ENCODE measurements at places on chromosomes 11 and 22.
A peak's percentile ranks its signal among the peaks of the same experiment; 100 is the strongest.

DNA sequence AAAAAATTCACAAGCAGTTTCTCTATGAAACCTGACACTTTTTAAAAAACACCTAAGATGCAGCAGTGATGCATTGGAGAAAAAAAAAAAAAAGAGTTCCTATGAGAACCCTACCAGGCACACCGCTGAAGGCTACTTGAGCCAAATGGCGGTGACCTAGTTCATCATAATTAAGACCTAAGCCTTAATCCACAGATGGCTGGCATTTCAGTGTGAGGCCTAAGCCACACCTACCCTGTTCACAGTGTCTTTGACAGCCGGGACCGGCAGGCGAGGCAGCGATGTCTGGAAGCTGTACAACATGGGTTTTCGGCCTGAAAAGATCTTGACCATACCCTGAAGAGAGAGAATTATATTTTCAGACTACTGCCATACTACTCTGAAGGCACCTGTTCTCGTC lies 38.0 kb downstream of the CPT1A start:
- DNase-seq: no peak

- DNase-seq: no peak
Measured at GRCh38 chr11:15835788-15836411, 520.4 kb downstream of the SOX6 start.

DNA sequence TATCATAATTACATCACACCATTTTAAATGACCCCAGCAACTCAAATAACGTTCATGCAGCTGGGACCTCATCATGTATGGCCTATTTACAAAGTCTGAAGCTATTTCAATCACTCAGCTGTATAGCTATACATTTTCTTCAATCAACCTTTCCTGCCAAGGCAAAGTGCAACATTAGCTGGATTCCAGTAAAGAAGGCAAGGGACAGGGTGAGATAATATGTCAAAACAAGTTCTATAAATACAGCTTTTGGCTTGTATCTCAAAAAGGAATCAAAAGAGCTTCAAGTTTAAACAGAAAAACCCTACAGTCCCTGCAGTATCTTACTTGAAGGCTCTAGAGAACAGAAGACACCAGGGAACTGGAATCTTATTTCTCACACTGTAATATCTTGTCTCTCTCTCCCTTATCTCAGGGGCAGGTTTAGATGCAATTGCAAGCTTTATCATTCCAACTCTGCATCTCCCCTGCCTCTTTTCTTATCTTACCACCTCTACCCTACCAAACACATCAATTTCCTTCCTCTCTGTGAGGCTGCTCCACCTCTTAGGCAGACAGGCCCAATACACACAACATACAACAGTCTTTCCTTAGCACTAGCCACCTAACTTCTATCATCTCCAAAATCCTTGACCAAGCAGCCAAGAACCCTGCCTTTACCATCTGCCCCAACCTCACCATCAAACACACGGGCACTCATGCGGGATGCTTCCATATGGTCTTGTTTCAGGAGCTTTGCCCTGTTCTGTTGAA lies 34.5 kb downstream of the CELF1 start:
- DNase-seq: no peak

DNA sequence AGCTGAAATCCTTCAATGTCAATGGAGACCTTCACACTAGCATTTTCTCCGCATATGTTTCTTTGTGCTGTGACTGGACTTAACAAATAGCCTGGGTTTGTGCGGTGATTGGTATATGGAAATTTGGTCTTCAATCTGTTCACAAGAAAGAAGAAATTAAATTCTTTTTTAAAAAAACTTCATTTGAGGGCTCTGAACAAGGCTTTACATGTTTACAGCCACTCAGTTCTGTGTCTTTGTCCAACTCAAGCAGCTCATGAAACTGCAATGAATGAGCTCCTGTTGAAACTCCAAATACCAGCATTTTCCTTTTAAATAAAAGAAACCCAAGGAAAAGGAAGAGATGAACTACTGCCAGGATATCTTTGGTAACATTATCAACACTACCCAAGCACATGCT lies 57.3 kb downstream of the PIK3C2A start:
- no peak for DNase-seq

- DNase-seq: peak; percentile 62
Measured at GRCh38 chr11:106156290-106156937, 79.0 kb downstream of the AASDHPPT start.

GRCh38 chr11:133724116-133724515 lies 121.2 kb downstream of the SPATA19 start:
- DNase-seq: no peak

GRCh38 chr11:47329987-47330931 lies 22.2 kb downstream of the MYBPC3 start:
- DNase-seq: no peak

- DNase-seq: no peak
Measured at GRCh38 chr11:133988686-133989410, 32.1 kb upstream of the IGSF9B start.

DNA sequence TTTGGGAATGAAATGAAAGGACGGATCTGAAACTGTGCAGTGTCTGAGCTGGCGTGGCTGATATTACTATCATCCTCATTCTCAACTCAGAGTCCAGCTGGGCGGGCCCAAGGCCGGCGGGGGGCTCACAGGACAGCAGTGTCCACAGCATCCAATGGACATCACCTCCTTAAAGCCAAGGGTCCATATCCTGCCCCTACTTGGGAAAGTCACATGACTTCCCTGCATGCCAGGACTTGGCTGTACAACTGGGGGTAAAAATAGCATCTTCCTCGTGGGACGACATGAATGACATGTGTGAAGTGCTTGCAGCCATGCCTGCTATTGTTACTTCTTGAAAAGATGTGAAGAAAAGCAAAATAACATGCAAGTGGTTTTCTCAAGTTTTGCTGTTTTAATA lies 82.3 kb downstream of the TRMU start:
- DNase-seq: no peak

DNA sequence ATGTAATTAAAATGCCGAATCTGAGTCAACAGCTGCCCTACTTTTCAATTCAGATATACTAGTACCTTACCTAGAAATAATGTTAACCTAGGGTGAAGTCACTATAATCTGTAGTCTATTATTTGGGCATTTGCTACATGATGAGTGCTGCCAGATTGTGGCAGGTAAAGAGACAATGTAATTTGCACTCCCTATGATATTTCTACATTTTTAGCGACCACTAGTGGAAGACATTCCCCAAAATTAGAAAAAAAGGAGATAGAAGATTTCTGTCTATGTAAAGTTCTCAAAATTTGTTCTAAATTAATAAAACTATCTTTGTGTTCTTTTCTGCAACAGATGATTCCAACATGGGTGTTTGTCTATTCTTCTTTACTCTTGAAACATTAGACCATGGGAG lies 14.1 kb downstream of the MS4A1 start:
- no peak for DNase-seq

DNA sequence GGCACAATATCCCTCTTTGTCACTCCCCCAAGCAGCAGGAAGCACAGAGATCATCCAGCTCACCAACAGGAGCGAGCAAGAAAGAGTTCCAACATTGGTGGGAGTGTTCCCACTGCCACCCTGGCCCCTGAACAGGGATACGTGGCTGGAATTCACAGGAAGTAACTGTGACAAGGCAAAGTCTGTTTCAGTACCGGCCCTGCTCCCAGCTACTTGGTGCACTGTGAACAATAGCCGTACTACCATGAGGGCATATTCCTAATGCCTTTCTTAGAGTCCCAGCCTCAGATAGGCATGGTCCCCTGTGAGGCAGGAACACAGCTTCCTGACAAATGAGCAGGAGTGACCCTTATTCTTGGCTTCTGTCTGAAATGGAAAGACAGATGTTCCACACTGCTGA lies 1.8 kb upstream of the SLC37A2 start:
- DNase-seq: no peak

- DNase-seq: no peak
Measured at GRCh38 chr22:19803736-19804267, 43.2 kb downstream of the TBX1 start.

GRCh38 chr11:67372993-67373647 lies at the start of gene CLCF1:
CLCF1 (minus strand) TSS chr11:67373598; CDS start chr11:67373539, 59 bp downstream.
- DNase-seq: peak; percentile 72

- no peak for DNase-seq
Measured at GRCh38 chr22:49561338-49561737, 266.3 kb downstream of the BRD1 start.

GRCh38 chr22:37684803-37685615 lies 1.1 kb upstream of the NOL12 start:
- no peak for DNase-seq

DNA sequence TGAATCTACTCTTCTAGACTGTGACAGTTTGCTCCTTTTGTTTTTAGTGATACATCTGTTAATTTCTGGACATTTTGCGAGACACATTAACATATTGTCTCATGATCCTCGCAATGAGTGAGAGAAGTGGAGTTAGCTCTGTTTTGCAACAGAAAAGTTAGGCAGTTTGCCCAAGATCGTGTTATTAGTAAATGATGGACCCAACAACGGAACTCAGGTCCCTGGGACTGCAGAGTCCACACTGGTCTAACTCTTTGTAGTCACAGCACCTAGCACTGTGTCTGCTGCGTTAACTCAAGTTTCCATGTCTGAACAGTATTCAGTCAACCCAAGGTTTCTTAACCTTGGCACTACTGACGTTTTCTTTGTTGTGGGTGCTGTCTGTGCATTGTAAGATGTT lies 3.2 kb downstream of the DEPDC7 start:
- DNase-seq: no peak
